ENCODE measurements at places on chromosomes 13 and 19.

DNA sequence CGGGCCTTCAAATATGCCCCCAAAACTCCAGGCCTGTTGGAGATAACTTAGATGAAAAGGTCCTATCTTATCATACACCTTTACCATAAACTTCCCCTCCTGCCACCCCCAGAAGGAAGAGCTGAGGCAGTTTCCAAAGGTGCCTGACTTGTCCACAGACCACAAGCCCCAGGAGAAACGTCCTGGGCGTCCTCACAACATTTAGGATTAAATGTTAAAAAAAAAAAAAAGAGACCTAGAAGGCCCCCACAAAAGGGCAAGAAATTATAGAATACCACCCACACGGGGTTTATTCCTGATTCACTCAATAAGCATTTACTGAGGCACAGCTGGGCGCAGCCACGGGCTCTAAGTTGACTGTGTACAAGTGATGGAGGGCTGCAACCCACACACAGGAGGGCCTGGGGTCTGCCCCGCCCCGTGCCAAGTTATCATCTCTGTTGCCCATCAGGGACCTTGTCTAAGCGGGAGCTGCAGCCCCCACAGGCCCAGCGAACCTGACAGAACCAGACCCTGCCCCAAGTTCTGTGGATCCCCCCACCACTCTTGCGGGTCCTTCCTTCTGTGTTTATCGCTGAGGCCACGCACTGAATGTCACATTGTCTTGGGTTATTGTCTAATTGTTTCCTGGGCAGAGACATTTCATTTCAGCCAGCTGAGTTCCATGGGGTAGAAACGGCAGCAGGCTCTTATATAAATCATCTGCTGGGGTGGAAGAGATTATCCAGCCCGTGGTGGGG, 83.0 kb upstream of the TM9SF2 start:
- DNase-seq, result no peak

- DNase-seq, result no peak
These were observed 77.5 kb downstream of the ZAR1L start for GRCh38 chr13:32237681-32238080.

- no peak for DNase-seq
These were observed 60.6 kb downstream of the CDADC1 start for GRCh38 chr13:49308097-49308875.

GRCh38 chr13:25046985-25047511, 48.9 kb upstream of the PABPC3 start:
- DNase-seq, result no peak

DNA sequence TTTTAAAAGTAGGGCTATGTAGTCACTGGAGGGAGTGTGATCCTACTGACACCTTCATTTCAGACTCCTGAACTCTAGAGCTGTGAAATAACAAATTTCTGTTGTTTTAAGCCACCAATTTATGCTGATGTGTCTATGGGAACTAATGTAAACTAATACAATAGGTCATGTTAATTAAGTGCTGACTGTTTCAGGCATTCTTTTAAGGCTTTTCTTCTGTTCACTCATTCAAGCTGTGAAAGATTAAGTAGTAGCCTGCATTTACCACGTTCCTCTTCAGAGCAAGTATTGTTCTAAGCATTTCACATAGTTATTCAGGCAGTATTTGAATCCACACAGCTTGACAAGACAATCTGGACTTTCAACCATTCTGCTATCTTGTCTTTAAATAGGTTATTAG, 1135.0 kb downstream of the SLITRK1 start:
- no peak for DNase-seq

DNA sequence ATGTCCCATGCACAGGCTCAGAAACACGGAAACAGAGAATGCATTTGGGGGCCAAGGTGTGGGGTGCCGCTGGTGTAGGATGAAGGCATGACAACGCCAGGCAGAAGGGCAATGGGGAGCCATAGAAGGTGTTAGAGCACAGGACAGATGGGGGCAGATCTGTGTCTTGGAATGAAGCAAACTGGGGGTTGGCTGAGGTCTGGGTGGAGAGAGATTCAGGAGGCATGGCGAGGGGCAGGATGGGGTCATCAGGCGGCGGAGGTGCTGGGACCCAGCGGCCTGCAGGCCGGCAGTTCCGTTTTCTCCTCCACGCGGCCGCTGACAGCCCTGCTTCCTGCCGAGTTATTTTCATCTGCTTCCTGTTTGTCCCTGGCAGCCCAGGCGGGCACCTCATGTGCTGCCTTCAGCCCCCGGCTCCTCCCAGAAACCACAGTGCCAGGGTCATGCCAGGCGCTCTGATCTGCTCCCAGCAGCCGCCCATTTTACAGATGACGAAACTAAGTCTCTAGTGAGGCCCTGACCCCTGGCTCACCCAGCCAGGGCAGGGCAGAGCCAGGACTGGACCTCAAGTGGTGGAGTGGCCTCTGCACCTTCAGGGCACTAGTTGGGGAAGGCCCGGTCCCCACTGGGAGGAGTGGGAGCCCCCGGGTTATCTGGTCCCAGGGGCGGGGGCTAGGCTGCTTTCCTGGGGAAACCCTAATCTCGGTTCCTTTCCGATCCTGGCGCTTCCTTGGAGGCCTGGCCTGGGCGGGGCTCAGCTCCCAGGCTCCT, 2.2 kb downstream of the ARHGAP45 start:
- DNase-seq, result peak; percentile 52

DNA sequence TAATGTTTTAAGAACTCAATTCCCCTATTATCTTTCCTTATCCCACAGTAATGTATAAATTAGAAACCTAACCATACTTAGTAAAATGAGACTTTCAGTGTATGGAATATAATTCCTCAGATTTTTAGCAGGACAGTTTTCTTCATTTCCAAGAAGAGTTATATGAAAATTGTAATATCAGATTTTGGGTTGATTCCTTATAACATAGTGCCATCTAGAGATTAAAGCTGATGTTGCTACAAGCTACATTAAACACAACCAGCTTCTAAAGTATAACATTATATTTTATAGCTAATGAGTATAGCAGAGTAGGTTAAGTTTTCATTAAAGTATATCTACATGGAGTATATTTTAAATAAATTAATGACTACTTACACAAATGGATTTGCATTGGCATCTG, 99.7 kb upstream of the MIR17HG start:
- no peak for DNase-seq

GRCh38 chr19:53957448-53958167, 5.1 kb upstream of the CACNG8 start:
- DNase-seq, result no peak

DNA sequence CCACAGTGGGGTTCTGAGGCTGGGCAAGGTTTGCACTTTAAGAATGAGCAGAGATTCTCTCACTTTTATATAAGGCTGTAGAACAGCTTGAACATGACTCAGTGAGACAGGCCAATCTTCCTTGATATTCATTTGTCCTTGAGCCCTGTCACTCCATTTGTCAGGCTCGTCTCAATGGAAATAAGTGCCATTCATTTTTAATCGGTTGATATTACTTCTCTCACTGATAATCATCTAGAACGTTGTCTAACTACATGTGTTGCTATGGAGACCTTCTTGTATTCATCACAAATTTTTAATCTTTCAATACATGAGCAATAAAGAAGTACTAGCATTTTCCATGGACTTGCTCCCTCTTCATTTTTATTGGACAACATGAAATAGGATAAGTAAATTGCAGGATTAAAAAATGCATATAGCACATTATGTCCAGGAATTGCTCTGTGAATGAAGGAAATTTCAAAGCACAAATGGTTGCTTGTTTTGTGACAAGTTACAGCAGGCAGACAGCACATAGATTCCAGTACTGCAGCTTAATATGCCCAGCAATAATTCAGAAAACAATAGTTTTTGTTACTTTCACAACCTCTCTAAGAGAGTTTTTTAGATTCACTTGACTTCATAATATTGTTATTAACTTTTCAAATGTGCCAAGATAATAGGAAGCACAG, 1178.4 kb upstream of the ATXN8OS start:
- DNase-seq, result no peak

- DNase-seq, result no peak
These were observed 62.6 kb downstream of the STK24 start for GRCh38 chr13:98514288-98514687.

GRCh38 chr19:4089400-4089908, 22.8 kb upstream of the ZBTB7A start:
- no peak for DNase-seq

DNA sequence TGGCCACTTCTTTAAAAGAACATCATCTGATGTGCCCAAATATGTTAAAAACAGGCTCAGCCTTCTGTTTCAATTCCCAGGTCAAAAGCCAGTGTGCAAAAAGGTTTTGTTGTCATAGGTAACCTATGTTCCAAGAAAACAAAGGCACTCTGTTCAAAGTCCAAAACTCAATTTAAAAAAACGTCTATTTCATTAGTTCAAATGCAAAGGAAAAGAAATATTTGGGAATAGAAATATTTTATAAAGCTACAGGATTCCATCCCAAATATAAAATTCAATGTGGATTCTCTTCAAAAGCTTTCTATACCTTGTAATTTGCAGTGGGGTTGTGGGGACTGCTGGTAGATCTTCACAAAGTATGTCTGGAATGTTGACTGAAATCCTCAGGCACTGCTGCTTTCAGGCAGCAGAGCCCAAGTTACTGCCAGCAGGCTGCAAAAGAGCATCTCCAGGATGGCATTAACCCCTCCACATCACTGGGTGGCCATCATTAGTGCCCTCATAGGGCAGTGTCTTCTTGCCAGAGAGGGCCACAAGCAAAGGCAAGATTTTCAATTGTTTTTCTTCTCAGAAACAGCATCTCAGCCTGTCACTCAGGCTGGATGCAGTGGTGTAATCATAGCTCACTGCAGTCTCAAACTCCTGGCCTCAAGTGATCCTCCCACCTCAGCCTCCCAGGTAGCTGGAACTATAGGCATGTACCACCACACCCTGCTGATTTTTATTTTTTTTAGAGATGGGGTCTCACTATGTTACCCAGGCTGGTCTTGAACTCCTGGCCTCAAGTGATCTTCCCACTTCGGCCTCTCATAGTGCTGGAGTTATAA, 22.8 kb upstream of the STK24 start:
- DNase-seq, result no peak

DNA sequence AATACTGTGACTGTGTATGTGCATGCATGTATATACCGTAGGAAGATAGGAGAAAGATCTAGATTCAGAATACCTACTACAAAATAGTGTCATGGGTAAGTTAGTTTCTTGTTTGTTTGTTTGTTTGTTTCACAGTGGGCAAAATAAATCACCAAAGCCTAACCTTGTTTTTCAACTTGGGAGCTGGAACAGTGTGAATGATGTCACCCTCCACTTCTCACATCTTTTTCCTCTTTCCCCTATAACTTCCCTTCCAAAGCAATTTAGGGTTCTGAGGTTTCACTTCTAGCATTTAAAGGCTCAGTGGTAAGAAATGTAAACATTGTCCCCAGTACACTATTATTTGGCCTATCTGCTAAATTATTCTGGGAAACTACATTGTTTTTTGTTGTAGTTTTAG, 5.4 kb downstream of the KCTD4 start:
- no peak for DNase-seq

- no peak for DNase-seq
These were observed 38.2 kb upstream of the CEACAM21 start for GRCh38 chr19:41537789-41538188.

DNA sequence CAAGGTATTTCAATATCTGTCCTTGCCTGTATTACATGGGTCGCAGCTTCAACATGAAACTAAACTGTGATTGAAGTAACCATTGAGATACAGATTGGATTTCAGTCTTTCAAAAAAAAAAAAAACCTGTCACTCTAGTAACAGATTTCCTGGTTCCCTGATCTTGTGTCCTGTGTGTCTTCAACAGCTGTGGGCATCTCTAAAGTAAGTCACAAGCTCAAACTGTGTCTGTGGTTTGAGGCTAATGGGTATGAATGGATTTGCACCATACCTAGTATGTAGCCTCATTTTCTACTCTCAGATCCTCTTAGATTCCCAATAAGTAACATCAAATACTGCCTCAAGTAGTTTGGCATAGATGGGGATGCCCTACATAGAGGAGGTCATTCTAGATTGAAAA, 300.1 kb downstream of the COG6 start:
- DNase-seq, result no peak

DNA sequence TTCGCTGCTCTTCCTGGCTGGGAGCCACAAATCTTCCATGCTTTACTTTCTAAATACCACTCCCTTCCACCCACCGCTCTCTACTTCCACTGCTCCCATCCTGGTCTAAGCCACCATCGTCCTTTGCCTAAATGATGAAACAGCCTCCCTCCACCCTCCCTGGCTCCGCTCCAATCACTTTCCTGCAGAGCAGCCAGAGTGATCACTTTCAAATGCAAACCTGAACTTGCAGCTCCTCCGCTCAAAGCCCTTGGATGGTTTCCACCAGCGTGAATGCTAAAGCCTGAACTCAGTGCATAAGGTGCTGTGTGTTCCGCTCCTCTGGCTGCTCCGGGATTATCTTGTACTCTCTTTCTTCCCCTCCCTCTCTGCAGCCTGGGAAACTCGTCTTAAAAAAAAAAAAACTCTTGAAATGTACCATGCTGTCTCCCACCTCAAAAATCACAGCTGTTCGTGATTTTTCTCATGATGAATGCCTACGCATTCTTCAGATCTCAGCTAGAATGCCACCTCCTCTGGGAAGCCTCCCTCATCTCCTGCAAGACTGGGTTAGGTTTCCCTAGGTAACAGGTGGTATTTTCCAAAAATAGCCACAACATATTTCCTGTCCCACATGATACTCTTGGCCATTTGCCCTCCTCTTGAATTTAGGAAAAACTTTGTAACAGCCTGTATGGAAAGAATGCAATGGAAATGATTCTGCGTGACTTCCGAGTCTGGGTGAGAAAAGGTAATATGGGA, 3.7 kb upstream of the SIN3B start:
- DNase-seq, result no peak

GRCh38 chr13:64633948-64634347, 2596.2 kb downstream of the PCDH9 start:
- DNase-seq, result no peak

DNA sequence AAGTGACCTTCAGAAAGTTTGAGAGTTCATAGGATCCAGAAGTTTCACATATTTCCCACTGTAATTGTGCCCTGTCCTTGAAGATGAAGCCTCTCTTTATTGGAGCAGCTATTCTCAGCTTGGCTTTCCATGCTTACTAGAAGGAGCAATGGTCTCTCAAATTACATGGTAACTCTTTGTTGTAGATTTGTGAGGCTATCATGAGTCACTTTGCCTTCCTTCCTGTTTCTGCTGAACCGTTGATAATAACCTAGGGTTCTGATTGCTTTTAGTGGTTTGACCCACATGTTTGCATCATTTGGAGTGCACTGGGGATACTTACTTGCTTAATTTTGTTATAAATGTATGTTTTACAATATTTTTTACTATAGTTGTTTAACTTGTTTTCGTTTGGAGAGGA, 772.9 kb upstream of the SLITRK6 start:
- no peak for DNase-seq

Data from stimulated activated CD8-positive, alpha-beta memory T cell treated with anti-CD3 and anti-CD28 coated beads, Interleukin-4, amount 100 ng/mL, for 1 hour (primary cell).